ENCODE measurements at places on chromosomes 5 and 9.

DNA sequence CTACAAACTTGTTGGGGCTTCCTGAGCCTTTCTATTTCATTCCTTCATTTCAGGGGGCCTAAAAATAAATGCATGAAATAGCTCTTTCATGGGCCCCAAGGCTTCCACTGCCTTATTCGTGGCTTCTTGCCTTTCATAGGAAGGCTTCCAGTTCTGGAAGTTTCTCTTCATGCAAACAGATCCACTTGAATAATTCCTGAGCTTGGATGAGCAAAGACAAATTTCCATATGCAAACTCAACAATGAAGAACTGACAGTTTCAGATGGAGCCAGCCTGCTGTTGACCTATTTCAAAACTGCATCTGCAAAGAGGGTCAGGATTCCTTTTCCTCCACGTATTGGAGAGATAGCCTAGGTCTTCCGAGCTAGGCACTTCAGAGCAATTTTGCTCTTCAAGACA lies 142.1 kb downstream of the MLLT3 start:
- no peak for DNase-seq

DNA sequence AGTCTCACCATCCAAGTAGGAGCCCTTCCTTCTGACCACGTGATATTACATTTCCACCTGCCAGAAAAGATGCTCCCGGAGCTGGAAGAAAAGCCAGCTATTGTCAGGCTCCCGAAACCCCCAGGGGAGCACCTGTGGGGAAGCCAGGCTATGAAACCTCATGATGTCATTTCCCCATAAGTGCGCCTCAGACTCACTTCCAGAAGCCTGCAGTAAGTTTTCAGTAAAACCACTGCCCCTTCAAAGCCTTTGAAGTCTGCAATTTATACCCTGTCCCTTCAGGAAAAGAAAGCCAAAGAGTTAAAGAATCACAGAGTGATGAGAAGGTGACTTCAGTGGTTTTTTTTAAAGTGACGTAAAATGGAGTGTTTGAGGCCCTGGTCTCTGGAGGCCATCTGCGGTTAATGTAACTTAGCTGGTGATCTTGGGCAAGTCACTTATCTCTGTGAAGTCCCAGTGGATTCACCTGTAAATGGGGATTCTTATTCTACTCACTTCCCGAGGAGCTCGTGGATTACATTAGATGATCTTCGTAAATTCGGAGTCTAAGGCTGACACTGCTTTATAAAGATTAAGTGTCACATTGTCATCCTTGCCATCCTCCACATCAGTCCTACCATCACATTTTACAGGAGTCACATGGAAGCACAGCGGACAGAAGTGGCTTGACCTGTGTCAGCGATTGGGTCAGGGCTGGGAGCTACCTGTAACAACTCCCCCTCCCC lies 2.6 kb upstream of the SEMA6A start:
- no peak for DNase-seq

DNA sequence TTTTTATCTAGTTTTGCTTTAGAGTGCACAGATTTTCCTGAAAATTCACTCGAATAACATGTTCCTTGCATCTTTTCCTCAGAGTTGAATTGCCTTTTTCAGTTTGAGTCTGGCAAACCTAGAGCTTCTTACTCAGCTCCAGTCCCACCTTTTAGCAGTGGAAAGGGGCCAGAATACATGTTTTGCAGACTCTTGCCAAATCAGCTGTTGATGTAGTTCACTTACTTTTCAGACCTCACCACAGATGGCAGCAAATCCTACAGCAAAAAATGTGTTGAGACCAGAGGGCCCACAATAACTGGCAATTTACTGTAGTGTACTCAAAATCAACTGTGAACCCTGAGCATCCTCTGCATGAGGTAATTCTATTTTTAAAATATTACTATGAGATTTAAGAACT lies 545.2 kb upstream of the ACO1 start:
- DNase-seq = no peak

DNA sequence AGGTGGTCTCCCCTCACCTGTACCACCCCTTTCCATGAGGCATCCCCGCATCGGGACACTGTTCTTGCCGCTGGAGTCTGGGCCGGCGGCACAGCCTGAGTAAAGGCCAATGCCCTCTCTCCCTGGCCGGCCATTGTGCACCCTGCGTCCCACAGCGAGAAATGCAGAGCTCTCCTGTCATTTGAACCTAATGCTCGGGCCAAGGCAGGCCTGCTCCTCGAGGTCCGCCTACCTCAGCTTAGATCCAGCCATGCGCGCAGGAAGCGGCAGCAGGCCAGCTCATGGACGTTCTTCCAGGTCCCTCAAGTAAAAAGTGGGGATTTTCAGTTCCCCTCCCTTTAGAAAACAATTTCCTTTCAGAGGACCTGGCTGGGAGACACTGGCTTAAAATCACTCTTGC lies 135.0 kb downstream of the HSD17B3 start:
- no peak for DNase-seq

- DNase-seq = peak; percentile 66
Measured at GRCh38 chr5:93583768-93584595, 960 bp downstream of the NR2F1 start.

- DNase-seq = no peak
Measured at GRCh38 chr9:11192993-11193392, 580.2 kb upstream of the PTPRD start.

- no peak for DNase-seq
Measured at GRCh38 chr5:42749020-42749419, 7.6 kb upstream of the CCDC152 start.

DNA sequence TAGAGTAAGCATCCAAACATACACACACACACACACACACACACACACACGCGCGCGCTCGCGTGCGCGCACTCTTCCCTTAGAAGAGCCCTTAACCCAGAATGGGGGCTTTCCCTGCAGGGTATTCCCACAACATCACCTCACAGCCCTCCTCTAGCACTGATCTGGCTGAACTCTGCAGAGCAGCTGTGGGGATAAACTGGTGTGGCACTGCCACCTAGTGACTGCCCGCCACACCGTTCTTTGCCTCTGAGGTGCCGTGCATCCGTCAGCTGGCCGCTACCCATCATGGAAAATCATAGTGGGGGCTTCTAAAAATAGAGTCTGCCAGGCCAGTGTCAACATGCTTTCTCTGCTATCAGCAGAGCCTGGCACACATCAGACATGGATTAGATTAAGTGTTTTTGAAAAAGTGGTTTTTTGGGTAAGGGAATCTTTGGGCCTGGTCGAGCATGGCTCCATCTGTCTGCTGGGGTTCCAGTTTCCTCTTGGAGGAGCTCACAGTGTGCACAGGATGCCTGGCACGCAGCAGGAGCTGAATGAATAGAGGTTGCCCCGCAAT lies 88.1 kb downstream of the KCNN2 start:
- peak; percentile 67 for DNase-seq

DNA sequence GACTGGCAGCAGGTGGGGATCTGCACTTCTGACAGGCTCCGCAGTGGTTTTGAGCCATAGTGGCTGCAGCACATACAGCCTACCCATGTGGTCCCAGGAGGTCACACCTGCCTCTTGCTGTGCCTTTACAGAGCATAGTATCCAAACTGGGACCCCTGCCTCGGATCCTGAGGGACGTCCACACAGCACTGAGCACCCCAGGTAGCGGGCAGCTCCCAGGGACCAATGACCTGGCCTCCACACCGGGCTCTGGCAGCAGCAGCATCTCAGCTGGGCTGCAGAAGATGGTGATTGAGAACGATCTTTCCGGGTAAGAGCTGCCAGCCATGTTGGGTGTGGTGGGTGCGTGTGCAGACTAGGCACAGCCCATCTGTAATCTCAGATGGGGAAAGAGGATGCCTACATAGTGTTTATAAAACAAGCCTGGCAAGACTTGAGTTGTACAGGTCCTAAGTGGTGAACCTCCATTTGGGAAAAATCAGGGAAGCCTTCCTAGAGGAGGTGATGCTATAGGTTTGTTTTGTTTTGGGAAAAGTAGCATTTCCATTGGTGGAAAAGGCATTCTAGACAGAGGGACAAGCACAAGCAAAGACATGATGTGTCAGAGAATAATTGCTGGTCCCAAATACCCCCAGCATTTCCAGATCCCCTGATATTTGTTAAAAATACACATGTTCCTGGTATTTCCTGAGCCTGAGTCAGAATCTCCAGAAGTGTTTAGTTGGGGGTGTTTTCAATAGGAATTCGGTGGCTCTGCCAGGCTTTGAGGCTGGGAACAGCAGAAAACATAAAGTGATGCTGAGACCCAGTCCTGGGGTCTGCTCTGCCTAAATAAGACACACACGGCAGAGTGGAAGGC lies 119.2 kb downstream of the DAB2IP start:
- no peak for DNase-seq

DNA sequence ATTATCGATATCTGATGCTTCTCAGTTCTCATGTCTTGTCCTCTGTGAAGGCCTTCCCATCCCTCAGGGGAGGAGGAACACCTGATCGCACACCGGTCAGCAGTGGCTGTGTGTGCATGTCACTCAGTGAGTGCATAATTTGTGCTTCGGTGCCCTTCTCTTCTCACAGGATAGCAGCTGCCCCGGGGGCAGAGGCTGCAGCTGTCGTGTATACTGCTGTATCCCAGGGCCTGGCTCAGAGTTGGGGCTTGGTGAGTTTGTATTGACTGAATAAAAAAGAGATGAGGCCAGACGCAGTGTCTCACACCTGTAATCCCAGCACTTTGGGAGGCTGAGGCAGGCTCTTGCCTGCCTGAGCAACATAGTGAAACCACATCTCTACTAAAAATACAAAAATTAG lies 49.7 kb upstream of the NCS1 start:
- DNase-seq = no peak

DNA sequence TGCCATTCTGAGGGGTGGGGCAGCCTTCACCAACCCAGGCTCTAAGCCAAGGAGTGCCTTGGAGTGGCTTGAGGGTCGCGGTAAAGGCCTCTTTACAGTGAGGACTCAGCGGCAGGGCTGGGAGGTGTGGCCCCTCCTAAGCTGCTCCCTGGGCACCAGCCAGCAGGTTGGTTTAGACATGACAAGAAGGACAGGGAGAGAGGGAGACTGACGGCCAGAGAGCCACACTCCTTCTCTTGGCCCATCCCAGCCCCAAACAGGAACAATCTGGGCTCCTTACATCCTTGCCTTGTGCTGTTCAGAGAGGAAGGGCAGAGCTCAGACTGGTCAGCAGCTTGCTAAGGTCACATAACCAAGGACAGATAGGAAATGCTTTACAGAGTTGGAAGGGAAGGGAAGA lies 94.5 kb downstream of the LMX1B start:
- no peak for DNase-seq

DNA sequence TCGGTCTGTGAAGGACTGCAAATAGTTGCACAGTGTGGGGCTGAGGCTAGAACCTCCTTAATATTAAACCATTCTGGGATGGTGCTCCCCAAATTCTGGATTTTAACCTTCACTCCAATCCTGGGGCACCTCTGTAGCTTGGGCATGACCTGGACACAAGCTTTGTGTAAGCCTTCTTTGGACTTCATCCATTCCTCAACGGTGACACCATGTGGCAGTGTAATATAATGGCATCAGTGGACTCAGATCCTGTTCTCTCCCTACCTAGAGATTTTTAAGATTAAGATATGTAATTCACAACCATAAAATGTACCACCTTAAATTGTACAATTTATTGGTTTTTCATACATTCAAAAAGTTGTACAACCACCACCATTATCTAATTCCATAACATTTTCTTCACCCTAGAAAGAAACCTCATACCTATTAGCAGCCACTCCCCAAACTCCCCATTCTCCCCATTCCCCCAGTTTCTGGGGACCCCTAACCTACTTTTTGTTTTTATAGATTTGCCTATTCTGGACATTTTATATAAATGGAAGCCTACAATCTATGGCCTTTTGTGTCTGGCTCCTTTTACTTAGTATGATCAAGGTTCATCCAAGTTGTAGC lies 4.8 kb upstream of the PLGRKT start:
- peak; percentile 3 for DNase-seq

Data from right kidney (tissue), 9 donors.